Cardiac septum (tissue), 1 donor: ENCODE measurements at places on chromosomes 6 and 20. TPM values are rescaled to one million over a fixed set of nuclear protein-coding genes. Genes with fewer than 3 reads are reported as not detected.

DNA sequence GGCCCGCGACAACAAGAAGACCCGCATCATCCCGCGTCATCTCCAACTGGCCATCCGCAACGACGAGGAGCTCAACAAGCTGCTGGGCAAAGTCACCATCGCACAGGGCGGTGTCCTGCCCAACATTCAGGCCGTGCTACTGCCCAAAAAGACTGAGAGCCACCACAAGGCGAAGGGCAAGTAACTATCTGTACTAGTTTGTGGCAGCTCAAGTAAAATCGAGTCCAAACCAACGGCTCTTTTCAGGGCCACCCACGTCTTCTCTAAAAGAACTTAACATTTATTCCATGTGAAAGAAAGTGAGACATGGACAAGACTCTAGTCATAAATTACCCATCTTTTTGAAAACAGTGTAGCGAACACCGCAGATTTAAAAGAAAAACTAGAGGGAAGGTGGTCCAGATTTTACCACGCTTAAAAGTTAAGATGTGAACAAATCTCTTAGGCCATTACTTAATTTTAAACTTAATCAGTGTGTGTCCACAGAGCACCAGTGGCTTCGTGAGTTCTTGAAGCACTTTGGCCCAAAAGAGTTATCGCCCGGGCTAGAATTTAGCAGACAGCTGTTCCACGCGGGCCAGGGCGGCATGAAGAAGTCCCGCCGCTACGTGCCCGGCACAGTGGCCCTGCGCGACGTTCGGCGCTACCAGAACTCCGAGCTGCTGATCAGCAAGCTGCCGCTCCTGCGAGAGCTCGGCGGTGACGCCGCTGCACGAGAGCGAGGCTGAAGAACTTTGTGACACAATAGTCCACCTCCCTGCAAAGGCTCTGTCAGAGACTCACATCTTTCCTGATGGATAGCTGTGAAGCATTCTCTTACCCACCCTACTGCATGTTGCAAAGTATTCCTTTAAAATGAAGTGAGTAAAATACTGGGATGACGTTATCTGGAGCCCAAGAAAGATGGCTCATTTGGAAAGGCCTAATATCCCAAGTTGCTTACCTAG, 113.9 kb upstream of the PRSS16 start:
- DNase-seq: no peak

The SEL1L2 gene
- total RNA-seq: 1.4 TPM

DNA sequence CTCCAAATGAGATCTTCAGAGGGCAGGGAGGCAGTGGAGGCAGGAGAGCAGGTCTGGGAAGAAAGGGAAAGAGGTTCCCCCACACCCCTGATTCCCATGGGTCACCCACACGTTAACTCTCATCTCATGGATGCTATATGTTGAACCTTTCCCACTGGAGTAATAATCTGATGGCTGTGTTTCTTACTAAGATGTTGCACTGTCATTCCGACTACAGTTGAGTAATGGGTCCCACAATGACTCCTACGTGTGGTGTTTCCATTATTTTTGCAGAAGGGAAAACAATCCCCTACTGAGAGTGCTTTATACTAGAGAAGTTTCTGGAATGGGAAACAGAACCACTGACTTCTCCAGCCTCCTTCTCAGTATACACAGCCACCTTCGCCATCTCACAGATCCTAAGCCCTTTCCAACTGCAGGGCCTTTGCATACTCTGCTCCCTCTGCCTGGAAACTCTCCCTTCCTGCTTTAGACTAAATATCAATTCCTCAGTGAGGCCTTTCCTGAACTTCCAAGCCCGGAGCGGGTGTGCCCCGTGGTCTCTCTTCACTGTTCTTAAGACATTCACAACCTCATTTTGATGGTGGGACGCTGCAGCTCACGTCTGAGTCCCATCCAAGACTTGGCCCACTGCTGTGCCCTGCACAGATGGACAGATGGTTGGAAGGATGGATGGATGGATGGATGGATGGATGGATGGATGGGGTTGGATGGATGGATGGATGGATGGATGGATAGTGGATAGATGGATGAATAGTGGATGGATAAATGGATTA, 238.6 kb upstream of the PMEPA1 start:
- DNase-seq: no peak

The RIPOR2 gene
- total RNA-seq: 11.2 TPM

The MACROD2 gene
- total RNA-seq: 1.6 TPM

The FOXS1 gene
- 6.1 TPM for total RNA-seq

The DACT2 gene
- 0.48 TPM for total RNA-seq

The ABRACL gene
- total RNA-seq: 5.7 TPM

GRCh38 chr6:88167352-88167937, 1.3 kb upstream of the CNR1 start:
- DNase-seq: no peak

DNA sequence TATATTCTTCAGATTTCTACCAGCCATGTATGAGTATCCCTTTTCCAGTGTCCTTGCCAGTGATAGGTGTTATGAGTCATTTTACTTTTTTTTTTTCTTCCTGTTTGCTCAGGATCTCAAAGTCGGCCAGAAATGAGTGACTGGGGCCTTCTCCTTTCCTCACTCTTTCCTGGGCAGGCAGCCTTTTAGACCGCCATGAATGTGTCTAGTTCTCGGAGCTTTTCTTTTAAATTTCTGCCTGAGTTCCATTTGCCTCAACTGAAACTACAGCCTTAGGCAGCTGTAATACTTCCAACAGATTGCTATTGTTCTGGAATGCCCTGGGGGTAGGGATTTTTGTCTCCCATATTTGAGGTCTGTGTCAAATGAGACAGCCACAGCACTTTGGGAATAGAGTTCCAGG, 83.7 kb downstream of the STXBP5 start:
- DNase-seq: no peak

- DNase-seq: no peak
Measured at GRCh38 chr20:18796282-18796833, 17.2 kb upstream of the SCP2D1 start.

The ESR1 gene
- 0.75 TPM for total RNA-seq

The PET117 gene
- total RNA-seq: 11.0 TPM

DNA sequence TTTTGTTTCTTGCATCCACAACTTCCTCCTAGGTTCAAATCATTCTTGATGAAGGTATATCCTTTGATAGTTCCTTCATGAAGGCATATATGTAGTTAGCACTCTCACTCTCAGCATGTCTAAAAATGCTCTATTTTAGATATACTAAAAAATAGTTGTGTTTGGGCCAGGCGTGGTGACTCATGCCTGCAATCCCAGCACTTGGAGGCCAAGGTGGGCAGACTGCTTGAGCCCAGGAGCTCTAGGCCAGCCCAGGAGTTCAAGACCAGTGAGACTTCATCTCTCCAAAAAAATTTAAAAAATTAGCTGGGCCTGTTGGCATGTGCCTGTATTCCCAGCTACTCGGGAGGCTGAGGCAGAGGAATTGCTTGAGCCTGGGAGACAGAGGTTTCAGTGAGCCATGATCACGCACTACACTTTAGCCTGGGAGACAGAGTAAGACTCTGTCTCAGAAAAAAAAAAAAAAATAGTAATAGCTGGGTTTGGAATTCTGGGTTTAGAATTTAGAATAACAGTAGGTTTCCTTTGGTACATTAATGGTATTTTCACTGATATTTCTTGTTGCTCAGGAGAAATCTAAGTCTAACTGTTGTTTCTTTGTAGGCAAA, 7.0 kb downstream of the SERAC1 start:
- DNase-seq: no peak

The CDSN gene
- not detected for total RNA-seq

The BPI gene
- total RNA-seq: 0.40 TPM

GRCh38 chr20:43752561-43753301, 25.9 kb upstream of the GTSF1L start:
- DNase-seq: peak; percentile 92

GRCh38 chr6:161230339-161230738, 43.5 kb downstream of the AGPAT4 start:
- no peak for DNase-seq

The FYN gene
- total RNA-seq: 65.3 TPM

The BTNL2 gene
- total RNA-seq: not detected

DNA sequence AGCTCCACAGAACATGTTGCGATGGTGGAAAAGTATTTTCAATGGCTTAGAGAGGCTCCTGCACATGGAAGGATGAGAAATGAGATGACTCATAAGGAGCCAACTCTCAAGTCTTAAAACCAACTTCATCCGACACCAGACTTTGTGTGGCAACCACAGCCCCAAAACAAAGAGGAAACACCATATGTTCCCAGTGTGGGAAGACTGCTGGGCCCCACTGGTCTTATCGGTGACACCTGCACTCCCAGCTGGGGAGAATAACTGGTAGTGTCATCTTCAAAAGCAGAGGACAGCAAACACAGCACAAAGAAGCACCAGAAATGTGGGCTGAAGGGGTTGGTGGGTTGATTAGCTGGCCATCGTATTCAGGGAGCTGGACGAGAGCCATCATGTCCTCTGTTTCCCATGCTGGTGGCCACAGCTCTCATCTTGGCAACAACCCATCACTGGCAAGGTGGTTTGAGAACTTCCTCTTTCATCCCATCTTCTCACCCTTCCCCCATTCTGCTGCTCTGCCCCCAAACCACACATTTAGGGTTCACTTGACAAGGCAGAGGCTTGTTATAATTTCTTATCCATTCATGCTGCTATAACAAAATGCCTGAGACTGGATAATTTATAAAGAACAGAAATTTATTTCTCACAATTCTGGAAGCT, 46.0 kb upstream of the TASP1 start:
- DNase-seq: no peak

DNA sequence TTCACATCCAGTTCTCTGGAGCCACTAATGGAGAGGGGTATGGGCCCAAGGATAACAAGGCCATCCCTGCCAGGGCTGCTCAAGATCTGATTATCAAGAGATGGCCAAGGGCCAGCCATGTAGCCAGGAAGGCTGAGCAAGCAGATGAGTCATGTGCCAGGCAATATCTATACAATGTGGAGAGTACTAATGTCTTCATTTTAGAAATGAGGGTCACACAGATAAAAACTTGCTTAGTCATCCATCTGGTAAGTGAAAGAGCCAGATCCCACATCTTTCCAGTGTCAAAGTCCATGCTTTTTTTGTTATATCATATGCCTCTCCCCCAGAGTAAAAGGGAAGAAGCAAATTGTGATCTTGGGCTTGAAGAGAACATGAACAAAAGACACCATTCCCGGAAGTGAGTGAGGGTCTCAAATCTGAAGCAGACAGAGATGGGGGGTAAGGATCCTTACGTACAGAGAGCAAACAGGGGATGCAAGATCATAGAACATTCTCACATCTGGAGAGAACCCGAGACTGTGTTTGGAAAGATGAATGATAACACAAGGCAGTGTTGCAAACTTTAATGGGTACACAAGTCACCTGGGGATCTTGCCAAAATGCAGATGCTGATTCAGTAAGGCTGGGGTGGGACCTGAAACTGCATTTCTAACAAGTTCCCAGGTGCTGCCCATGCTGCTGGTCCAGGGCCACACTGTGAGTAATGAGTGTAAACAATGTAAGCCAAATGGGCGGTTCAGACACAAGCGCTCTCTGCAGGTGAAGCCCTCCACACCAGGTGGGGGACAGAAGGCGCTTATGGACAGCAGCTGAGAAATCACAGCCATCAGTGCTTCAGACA, 20.0 kb upstream of the GSTA3 start:
- DNase-seq: no peak

The ULBP3 gene
- 0.57 TPM for total RNA-seq

- DNase-seq: no peak
Measured at GRCh38 chr20:8981482-8981881, 87.4 kb upstream of the PLCB4 start.

- DNase-seq: peak; percentile 82
Measured at GRCh38 chr20:17617212-17617867, 47.5 kb downstream of the DSTN start.

DNA sequence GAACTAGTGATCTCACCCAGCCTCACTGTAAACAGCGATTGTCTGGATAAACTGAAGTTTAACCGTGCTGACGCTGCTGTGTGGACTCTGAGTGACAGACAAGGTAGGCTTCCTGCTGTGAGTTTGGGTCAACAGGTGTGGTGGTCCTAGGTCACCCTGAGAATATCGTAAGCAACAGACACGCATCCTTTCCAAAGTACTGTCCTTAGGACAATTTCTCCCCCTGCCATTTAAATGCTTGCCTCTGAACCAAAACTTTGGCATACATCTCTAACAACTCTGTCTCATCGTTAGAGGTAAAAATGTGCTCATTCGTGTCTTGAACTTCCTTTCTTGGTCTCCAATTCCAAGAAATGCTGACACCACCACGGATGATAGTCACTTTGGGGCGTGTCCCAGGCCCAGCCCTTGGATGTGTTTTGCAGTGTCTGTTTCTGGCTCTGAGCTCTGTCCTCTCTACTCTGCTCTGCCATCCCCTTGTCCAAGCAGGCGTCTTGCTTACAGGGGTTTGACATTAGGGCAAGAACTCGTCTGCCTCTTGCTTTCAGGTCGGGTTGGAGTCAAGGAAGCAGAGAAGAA, 95.5 kb downstream of the EYA2 start:
- no peak for DNase-seq

DNA sequence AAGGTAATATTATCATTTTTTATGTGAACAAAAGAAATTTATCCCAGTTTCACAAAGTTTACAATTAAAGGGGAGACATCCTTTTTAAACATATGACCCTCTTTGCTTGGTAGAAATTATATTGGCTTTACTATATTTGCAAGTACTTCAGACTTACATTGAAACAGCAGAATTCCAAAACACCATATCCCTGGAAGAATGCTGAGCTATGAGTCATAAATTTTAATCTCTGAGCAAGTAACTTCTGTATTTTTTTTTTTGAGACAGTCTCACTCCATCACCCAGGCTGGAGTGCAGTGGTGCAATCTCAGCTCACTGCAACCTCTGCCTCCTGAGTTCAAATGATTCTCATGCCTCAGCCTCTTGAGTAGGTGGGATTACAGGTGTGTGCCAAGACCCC, 240.4 kb downstream of the TBC1D32 start:
- no peak for DNase-seq

DNA sequence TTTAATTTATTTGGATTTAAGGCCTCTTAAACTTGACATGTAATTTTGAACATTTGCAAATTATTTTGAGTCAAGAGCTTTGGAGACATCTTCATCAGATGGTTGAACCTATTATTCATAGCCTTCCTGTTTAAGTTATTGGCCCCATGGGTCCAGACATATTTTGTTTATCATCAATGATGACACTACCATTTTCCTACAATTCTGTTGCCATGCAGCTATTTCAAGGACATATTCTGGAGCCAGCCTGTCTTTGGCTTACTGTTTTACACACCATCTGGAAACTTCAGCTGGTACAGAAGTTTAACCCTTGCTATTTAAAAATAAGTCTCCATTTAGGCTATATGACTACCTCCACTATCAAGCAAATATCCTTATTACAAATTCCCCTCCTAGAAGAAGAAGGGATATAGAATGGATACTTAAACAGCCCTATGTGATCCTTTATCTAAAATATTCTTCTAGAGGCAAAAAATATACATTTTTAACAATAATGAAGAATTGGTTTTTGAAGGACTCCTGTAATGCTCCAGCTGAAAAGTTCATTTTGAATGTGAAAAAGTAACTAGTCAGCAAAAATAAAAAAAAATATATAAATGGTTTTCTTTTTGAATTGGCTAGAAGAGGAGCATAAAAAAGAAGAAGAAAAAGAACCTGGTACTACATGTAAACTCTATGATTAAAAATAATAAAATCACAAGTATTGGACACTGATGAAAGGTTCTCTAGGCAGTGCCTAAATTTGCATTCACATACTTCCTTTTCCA, 544.0 kb upstream of the HS3ST5 start:
- no peak for DNase-seq
